Progenitor cell of endocrine pancreas (in vitro differentiated cells): ENCODE measurements at places on chromosomes 16 and 17. TPM values are rescaled to one million over a fixed set of nuclear protein-coding genes. Genes with fewer than 3 reads are reported as not detected.

GRCh38 chr17:70905796-70906195 lies 736.5 kb downstream of the KCNJ2 start:
- DNase-seq: no peak

GRCh38 chr17:68480885-68481284 lies 23.6 kb upstream of the WIPI1 start:
- no peak for DNase-seq

DNAAF8 gene
- 1.1 TPM in 2 replicates for total RNA-seq

FOXL1 gene
- total RNA-seq: not detected in 2 replicates

GRCh38 chr16:83983491-83983890 lies 15.4 kb downstream of the NECAB2 start:
- no peak for DNase-seq

NQO1 gene
- 175 and 183 TPM in 2 replicates for total RNA-seq

- DNase-seq: no peak
These were observed 429.0 kb downstream of the MAF start for GRCh38 chr16:79171504-79171903.

VPS35 gene
- 128 and 132 TPM in 2 replicates for total RNA-seq

- no peak for DNase-seq
These were observed 893 bp downstream of the HCFC1R1 start for GRCh38 chr16:3022684-3023414.

OR3A3 gene
- total RNA-seq: not detected in 2 replicates

GRCh38 chr16:14111713-14112538 lies 40.8 kb downstream of the MRTFB start:
- no peak for DNase-seq

DNA sequence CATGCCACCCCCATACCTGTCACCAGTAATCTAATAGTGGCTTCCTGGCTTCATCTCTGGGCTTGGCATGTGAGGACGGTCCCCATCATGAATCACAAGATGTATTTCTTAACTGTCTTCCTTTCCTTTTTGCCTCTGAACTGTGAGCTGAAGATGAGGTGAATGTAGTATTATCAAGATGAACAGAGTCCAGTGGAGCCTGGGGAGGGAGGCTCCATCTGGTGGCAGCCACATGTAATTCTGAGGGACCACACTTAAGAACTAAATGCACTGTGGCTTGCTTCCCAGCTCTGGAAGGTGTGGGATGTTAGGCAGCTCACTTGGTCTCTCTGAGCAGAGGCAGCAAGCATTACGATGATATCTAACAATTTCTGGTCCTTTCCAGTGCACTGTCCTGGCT lies 354.9 kb upstream of the ASIC2 start:
- no peak for DNase-seq

TBC1D3I gene
- 0.77 and 1.9 TPM in 2 replicates for total RNA-seq

DNA sequence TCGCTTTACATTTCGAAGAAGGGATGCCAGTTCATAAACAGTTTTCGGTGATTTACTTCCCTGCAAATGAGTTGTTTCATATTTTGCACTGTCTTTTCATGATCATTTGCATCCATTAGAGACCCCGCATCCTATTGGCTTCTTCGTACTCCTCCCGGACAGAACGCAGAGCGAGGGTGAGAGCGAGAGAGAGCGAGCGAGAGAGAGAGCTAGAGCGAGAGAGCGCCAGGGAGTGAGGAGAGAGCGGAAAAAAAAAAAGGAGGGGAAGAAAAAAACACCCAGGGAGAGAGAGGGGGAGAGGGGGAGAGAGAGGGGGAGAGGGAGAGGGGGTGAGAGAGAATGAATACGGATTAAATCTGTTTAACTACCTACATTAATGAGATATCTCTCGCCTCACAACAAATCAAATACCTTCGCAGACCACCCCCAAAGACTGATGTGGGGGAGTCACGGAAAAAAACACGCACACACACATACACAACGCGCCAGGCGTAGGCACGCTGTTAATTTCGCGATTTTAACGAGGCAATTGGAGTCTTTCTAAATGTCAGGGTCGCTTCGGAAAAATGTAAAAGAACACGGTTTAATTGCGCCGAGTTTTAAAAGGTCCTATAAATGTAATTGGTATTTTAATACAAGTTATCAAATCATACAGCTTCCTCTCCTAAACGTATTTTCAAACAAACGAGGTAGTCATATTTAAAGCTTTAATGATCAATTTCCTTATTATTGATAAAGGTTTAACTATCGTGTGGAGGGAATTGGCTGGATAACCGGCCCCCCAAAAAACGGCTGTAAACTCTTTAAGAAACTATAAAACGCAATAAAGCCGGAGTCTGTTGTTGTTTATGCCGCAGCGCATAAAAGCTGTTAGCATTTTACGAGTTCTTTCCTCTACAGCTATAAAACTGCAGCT lies at the start of gene HOXB8:
HOXB8 (minus strand) TSS at position 246 of the 916 bp plus-strand sequence. CDS start 588 bp downstream, outside the sequence.
- no peak for DNase-seq

DNA sequence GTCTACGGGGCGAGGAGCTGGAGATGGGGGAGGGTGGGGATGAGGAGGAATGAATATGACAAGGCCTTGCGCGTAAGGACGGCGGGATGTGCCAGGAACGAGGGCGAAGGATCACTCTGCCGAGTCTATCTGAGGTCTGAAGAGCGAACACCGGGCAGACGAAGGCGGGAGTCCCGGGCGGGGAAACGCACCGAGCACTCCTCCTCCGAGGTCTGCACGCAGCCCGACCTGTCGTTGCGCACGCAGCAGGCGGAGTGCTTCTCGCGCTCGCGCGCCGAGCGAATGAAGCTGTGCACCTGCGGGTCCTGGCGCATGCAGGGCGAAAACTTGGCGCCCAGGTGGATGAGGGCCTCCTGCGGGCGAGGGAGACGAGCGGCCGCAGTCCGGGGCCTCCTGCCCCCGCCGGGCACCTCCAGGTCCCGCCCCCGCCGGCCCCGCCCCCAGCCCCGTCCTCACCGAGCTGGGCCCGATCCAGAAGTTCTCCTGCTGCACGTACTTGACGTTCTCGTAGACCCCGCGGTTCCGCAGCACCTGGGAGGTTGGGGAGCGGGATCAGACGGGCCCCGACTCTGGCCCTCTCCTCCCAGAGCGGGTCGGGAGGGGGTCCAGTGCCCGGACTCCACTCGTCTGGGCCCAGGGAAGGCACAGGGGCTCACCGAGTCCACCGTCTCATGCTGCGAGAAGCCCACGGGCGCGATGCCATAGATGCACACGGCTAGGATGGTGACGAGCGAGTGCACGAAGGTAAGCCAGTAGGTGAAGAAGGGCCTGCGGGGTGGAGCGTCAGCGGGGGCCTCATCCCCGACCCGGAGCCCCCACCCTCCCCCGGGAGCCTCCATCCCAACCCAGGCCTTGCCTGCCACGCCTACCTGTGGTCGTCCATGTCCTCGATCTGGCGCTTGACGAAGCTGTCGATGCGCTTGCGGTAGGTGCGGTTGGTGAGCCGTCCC lies 7.6 kb downstream of the SNRNP25 start:
- DNase-seq: no peak

- DNase-seq: no peak
These were observed 57.0 kb downstream of the PITPNC1 start for GRCh38 chr17:67434061-67434525.

GRCh38 chr17:78291944-78292910 lies 60.8 kb downstream of the TMEM235 start:
- DNase-seq: no peak

DNA sequence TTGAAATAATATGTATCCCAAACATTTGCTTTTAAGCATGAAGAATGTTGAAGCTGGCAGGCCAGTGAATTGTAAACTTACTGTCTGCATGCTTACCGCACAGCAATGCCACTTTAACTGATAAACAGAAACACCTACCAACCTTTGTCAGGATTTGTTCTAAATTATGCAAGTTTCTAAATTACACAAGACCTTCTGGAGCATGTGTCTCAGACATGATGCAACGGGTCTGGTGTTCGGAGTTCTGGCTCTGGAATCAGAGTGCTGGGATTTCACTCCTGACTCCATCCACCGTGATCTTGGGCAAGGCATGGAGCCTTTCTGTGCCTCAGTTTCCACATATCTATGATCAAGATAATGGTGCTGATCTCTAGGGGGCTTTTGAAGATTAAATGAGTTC lies 111.2 kb downstream of the CCT6B start:
- no peak for DNase-seq

TM4SF5 gene
- 0.44 and 0.57 TPM in 2 replicates for total RNA-seq

KRT27 gene
- total RNA-seq: not detected in 2 replicates

SLC47A1 gene
- total RNA-seq: 1.1 and 2.3 TPM in 2 replicates

ITGAD gene
- total RNA-seq: not detected in 2 replicates

GRCh38 chr17:9676084-9676483 lies 30.8 kb downstream of the USP43 start:
- DNase-seq: no peak

DNA sequence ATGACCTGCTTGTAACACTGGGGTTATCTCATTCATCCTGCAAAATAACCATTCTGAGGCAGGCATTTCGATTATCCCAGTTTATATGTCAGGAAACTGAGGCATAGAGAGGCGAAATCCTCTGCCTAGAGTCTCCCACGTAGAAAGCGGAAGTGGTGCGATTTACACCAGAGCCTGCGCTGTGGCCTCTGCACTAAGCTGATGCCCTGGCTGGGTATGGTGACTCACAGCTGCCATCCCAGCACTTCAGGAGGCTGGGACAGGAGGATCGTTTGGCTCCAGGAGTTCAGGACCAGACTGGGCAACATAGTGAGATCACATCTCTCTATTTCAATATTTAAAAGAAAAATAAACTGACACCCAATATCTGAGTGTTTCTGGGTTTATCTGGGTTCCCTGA lies 59.3 kb upstream of the BCO1 start:
- DNase-seq: no peak

GRCh38 chr17:39555368-39555767 lies 52.4 kb downstream of the NEUROD2 start:
- no peak for DNase-seq

DNA sequence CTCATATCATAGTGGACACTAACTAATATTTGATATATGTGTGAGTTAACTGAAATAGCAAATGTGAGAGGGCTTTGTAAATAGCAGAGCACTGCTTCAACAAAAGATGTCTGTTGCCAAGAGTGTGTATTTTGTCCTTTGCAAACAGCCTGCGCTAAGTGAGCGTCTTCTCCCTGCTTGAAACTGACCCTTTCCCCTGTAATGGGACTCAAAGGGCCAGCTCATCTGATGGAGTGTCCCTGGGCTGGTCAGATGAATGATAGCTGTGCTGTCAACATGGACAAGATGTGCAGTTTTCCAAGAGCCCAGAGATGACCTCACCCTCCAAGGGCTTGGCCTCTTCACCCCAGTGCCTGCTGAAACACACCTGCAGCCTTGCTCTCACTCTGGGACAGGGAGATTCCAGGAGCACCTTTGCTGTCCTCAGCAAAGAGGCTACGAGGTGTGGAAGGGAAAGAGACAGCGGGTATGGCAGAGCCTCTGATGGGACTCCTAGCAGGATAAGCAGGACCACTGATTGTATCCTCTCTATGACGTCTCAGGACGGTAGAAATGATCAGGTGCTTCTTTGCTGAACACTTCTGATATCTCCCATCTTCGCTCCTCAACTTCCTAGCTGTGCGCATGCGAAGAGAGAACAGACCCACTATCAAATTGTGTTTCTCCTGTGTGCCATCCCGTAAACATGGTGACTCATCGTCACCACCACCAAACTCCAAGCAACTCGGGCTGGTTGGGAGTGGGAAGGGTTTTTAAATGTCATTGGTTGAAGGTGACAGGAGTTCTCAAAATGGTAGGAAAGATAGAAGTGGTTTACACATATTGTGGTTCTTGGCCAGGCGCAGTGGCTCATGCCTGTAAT lies 35.8 kb upstream of the TBX2 start:
- DNase-seq: no peak

DNA sequence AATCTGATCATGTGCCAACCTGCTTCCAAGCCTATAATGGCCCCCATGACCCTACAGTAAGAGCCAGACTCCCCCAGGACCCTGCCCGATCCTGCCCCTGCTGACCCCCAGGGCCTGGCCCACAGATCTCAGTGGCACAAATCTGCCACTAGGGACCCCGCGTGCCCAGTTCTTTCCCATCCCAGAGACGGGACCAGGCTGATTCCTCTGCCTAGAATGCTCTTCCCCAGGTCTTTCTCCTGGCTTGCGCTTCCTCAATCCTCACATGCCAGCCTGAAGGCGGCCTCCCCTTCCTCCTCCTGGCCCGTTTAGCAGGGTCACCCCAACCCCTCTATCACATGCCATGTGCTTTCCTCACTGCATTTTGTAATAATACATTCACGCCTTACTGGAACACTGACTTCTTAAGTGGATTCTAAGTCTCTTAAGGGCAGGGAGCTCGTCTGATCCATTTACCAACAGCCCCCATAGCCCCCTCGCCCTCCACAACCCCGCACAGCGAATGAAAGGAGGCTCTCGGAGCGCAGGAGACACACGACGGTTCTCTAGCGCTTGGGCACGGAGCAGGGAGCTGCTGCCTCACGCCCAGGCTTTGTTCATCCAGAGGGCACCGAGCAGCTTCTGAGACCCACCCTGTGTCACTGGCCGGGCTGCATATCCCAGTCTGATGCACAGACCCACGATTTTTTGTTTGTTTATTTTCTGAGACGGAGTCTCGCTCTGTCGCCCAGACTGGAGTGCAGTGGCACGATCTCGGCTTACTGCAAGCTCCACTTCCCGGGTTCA lies 1.2 kb downstream of the TRIM65 start:
- DNase-seq: no peak

GRCh38 chr17:13491491-13491890 lies 110.2 kb downstream of the HS3ST3A1 start:
- DNase-seq: no peak

GRCh38 chr17:19343256-19343630 lies 19.3 kb downstream of the B9D1 start:
- no peak for DNase-seq

GRCh38 chr16:6698548-6698947 lies 634.1 kb upstream of the RBFOX1 start:
- DNase-seq: no peak

KRT24 gene
- total RNA-seq: not detected in 2 replicates

GRCh38 chr17:7632492-7632894 lies 2.6 kb downstream of the SHBG start:
- DNase-seq: no peak

DNA sequence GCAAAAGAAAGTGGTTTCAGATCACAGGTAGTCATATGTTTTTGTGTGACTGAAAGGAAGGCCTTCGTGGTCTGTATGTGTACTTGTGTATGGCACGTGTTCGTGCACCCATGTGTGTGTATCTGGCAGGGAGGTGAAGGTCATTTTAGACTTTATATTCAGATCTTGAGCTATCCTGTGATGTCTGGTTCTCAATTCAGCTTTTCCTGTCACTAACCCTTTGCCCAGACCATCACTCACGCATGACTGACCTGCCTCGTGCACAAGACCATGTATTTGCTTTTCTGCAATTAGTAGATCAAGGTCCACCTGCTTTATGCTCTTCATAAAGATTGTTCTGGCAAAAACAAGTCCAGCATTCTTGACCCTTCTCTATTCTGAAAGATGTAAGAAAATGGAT lies 139.7 kb upstream of the MAF start:
- no peak for DNase-seq
